ENCODE measurements at places on chromosomes 2 and 18. TPM values are rescaled to one million over a fixed set of nuclear protein-coding genes. Genes with fewer than 3 reads are reported as not detected.

Gene SNORC
- 1.2 TPM for total RNA-seq

Gene PDE1A
- total RNA-seq = not detected

Gene ANKRD62
- not detected for total RNA-seq

DNA sequence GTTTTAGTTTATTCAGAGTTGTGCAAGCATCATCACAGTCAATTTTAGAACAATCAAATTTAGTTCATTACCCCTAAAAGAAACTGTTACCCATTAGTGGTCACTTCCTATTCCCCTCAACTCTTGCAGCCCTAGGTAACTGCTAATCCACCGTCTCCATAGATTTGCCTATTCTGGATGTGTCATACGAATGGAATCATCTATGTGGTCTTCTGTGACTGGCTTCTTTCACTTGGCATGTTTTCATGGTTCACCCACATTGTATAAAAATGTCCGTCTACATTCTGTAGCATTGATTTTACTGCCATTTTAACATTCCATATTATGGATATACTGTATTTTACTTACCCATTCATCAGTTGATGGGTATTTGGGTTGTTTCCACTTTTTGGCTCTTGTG is 5.3 kb upstream of the CEP68 start:
- no peak for DNase-seq

DNA sequence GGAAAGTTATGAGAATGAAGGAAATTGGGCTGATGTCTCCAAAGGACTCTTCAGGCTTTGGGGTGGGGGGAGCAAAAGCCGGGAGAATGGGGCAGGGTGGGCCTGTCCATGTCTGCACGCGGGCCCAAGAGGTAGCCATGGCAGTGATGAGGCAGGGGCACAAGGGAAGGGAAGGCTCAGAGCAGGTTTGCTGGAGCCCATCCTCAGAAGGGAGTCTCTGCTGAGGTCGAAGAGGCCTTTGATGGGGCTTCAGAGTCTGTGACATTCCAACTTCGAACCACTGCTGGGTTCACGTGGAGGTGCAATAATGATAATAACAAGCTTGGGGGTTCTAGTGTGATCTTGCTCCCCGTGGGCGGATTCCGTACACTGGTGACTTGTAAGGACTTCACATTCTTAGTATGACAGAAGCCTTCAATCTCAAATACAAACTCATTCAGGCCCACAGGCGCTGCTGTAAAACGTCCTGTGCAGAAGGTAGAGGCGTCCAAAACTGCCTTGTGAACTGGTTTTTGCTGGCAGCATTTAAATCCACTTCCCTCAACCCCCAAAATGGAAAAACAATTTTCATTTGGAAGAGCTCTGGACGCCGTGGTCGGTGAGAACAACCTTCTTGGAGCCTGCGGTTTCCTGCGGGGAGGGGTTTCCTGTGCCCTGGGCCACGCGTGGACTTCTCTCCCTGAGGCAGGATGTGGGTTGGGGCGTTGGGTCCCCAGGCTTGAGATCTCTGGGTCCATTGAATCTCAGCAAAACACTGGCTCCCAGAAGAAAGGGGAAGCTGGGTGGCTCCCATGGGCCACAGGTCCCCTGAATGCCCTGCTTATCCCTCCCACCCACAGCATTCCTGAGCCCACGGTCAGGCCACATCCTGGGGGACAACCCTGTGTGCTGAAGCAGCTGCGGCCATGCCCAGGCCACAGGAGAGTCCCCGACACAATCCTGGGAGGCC is 151.0 kb downstream of the TPO start:
- no peak for DNase-seq

DNA sequence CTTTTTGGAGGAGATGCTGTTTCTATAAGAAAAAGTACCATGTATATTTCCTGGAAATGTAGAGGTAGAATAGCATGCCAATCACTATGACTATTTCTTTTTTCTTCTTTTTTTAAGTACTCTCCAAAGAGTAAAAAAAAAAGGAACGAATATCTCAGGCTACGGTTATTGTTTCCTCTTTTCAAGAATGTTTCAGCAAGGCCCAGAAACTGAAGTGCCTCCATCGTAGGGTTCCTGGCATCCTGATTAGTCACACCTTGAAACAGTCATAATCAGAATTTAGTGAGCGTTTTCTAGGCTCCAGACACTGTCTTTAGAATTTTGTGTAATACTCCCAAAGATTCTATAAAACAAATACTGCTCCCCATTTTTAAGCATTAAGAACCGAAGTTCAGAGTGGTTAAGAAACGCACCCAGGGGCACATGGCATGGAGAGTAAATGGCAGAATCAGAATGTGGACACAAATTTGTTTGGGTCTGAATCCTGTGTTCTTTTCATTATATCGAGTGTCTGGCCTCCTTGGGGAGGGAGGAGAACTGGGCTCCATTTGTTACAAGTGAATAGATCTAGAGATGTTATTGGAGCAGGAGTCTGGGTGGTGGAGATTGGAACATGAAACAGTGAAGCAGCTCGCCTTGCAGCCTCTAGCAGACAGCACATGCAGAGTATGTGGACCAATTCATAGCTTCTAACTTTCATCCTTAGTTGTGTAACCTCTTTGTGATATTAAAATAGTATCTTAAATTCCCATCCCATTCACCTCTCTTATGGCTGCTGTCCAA is 26.7 kb downstream of the ZEB2 start:
- DNase-seq = no peak

DNA sequence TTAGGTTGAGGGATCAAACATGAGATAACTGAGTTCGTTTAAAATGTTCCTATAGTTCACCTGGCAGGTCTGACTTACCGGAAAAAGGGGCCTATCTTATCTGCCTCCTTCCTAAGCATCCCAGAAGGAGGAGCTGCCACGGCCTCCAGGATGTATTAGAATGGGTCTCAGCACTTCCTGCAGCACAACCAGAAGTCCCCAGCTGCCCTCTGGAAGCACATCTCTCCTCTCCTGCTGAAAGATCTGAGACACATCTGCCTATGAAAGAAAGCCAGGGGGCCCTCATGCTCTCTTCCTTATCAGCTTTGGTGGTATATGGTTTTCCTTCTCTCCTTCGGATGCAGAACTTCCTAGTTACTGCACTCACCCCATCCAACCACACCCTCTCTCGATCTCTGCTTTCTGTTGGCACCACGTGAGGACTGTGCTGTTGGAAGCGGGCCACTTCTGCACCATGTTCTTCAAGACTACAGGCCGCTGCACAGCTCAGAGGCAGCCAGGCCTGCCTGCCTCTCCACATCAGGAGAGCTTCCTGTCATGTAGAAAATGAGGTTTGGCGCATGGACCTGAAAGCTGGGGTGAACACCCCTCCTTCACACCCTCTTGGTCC is 6.5 kb downstream of the IGFBP5 start:
- DNase-seq = no peak
